ENCODE measurements at places on chromosomes 16 and 17.

GRCh38 chr16:72406390-72406789 lies 234.4 kb upstream of the PMFBP1 start:
- no peak for DNase-seq

GRCh38 chr17:29650396-29650795 lies 27.7 kb upstream of the CORO6 start:
- no peak for DNase-seq

DNA sequence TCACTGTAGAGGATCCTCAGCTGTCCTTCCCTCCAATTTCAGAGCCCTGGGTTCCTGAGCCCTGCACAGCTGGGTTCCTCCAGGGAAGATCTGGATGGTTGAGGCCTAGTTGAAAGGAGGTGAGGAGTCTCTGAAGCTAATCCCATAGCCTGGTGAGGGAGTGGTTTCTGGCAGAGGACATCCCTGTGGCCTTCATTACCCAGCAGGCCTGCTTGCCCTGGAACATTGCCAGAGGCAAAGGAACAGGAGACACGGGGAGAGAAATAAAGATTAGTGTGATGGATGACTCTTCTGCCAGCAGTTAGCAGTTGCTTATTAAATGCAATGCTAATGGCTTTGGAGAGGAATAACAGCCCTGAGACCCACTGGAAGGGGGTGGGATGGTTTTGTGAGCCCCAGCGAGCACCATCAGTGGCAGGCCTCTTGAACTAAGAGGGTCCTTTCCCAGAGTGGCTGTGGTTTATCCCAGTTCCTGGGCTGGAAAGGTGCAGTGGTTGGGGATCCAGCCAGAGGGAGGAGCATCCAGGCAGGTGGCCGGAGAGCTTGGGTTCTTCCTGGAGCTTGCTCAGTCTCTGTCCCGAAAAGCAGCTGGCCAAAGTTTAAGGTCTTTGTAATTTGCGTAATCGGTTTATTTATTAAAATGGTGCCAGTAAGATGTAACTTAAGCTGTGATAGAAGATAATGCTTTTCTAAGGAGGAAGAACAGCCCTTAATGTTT lies 209.7 kb downstream of the CCDC182 start:
- DNase-seq: no peak

- DNase-seq: no peak
Observed at GRCh38 chr16:73048292-73049080, 558 bp upstream of the ZFHX3 start.

DNA sequence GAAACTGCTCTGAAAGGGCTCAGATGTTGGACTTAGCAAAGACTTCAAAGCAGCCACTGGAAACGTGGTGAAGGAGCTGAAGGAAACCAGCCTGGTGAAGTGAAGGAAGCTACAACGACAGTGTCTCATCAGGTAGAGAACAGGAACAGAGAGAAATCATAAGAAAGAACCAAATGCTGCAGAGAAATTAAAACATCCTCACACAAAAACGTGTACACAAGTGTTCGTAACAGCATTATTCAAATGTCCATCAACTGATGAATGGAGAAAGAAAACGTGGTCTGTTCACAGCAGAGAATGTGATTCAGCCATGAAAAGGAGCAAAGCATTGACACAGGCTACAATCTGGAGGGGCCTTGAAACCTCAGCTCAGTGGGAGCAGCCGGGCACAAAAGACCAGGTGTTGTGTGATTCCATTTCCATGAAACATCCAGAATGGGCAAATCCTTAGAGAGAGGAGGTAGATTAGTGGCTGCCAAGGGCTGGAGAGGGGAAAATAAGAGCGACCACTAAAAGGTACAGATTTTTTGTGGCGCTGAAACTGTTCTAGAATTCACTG lies 26.9 kb downstream of the IFT140 start:
- no peak for DNase-seq

GRCh38 chr17:56987283-56987834 lies 9.4 kb downstream of the SCPEP1 start:
- DNase-seq: no peak

DNA sequence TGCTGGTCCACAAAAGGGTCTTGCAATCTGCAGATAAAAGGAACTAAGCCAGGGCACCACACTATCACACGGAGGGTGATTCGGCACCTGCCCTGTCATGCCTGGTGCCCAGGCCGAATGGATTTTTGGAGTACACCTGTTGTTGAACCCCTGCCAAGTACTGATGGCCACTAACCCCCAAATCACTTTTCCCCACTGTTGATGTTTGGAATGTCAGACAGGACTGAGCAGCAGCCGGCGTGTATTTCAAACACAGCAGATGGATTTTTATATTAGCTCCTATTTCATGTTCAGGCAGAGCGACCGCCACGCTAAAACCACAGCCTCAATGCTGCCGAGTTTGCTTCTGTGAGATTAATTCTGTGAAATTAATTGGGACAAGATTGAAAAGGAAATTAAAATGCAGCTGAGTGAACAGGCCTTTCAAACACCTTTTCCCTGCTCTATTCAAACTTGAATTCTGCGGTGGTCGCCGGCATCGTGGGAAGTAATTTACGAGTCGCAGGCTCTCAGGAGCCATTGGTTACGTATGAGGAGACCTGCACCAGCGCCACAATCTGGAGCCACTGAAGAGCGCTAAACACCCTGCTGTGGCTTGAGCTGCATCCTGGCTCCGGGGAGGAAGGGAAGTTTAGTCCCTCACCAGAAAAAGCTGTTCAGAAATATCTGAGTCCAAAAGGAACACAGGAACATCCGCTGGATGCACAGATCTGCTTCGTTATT lies 48.5 kb downstream of the SNX11 start:
- no peak for DNase-seq

GRCh38 chr16:56019274-56019673 lies 144.1 kb upstream of the CES5A start:
- no peak for DNase-seq

DNA sequence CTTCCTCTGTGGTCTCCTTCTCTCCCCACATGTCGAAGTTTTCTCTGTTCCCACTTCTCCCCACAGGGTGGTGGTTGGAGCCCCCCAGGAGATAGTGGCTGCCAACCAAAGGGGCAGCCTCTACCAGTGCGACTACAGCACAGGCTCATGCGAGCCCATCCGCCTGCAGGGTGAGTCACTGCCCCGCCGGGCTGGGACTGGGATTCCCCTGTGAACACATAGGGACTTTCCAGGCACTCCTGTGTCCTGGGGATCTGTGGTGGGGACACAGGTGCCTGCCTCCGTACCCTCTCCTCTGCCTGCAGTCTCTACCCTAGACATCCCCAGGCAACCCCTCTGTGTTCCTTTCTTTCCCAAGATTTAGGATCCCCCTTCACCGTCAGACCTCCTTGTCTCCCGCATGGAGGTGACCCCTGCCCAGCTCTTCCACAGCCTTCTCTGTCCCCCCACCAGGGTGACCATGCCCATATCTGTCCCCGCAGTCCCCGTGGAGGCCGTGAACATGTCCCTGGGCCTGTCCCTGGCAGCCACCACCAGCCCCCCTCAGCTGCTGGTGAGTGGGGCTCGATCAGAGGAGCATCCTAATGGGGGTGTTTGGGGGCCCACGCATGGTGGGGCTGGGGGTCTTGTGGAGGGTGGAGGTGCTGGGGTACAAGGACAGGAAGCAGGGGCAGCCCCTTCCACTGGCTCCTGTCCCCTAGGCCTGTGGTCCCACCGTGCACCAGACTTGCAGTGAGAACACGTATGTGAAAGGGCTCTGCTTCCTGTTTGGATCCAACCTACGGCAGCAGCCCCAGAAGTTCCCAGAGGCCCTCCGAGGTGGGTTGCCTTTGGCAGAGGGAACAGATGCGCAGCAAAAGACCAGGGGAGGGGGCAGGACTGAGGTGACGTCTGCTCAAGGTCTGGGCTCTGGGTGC lies 5.8 kb downstream of the ITGAM start:
- peak; percentile 5 for DNase-seq

- no peak for DNase-seq
Observed at GRCh38 chr17:5619088-5619740, 34.9 kb upstream of the NLRP1 start.

- DNase-seq: no peak
Observed at GRCh38 chr17:62692721-62693431, 65.4 kb downstream of the MRC2 start.

DNA sequence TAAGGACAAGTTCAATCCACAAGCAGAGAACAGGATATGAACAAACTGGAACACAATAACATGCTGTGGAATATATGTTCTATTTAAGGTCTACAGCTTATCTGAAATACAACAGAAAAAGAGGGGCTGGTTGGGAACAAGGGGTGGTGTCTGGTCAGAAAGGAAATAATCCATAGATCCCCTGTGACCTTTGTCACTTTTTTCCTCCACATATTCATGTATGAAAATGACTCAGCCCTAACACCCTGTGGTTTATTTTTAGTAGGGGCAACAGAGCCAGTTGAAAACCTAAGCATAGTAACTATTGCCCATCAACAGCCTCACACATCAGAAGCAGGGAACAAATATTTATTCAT lies 12.3 kb upstream of the SPAG9 start:
- no peak for DNase-seq

- no peak for DNase-seq
Observed at GRCh38 chr17:2888326-2888725, 92.1 kb downstream of the RAP1GAP2 start.

GRCh38 chr17:292016-292415 lies 60.6 kb downstream of the RPH3AL start:
- DNase-seq: no peak

DNA sequence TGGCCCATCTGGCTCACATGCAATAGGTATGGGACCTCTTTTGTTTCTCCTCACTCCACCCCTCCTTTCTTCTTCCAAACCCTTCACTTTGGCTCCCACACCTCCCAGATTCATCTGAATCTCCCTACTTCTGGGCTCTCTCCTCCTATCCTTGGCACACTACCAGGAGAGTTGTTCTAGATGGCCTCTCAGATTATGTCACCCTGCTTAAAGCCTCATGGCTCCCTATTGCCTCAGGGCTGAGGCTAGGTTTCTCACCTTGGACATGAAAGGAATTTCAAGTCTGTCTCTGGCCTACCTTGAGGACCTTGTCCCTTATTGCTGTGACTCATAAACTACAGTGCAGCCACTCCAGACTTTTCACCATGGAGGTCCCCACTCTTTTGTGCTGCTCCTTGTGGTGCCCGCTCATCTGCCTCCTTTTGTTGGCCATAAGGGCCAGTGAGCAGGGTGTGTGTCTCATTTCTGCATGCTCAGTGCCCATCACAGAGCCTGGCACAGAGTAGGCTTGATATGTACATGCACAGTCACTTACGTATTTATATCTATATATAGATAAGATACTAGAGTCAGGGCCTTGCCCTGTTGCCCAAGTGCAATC lies 1.0 kb upstream of the MFAP4 start:
- no peak for DNase-seq

DNA sequence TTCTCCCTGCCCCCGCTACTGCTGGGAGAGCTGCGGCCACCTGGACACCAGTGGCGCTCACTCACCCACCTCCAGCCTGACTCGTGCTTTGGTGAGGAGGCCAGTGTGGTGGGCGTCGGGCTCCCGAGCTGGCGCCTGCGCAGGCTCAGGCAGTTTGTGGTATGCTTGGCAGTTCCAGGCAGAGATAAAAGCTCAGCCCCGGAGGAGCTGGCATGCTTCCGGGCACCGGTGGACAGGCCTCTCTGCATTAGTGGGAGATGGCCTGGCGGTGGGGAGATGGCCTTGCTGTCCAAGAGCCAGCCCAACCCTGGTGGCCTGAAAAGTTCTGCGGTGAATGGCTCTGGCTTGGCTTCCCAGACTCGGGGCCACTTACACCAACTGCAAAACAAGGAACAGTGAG lies 4.1 kb downstream of the ADGRG1 start:
- no peak for DNase-seq

DNA sequence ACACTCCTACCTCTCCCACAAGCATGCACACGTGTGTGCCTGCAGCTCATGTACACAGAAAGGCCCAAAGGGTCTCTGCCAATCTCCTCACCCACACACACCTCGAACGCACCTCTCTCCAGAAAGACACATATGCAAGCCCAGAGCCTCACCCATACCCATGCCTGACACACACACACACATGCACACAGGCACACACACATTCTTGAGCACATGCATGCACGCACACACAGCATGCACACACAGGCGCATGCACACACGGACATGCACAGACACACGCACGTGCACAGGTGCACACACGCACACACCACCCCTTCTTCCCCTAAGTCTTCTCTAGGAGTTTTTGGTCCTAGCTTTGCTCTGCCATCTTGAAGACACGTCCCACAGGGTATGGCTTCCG lies 48.7 kb upstream of the CACNG4 start:
- DNase-seq: no peak

DNA sequence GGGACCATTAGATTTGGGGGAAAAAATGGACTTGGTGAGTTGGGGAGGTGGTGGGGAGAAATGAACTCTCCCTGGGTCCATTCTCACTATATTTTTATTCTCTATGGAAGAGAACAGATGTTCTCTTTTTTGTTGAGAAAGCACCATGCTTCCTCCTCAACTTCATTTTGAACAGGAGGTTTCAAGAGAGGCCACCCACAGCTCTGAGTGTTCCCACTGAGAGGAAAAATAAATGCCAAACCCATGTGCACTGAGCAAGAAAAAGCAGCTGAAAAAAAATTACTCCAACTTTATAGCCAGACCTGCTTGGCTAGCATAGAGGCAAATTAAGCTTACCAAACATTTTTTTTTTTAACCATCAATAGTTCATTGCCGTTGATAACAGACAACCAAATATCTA lies 883.6 kb downstream of the KCNJ2 start:
- DNase-seq: no peak

- DNase-seq: no peak
Observed at GRCh38 chr17:48996722-48997102, 473 bp upstream of the IGF2BP1 start.

- DNase-seq: no peak
Observed at GRCh38 chr17:50100480-50100883, 5.3 kb downstream of the PDK2 start.

- no peak for DNase-seq
Observed at GRCh38 chr16:57637424-57637823, 9.0 kb downstream of the ADGRG1 start.

DNA sequence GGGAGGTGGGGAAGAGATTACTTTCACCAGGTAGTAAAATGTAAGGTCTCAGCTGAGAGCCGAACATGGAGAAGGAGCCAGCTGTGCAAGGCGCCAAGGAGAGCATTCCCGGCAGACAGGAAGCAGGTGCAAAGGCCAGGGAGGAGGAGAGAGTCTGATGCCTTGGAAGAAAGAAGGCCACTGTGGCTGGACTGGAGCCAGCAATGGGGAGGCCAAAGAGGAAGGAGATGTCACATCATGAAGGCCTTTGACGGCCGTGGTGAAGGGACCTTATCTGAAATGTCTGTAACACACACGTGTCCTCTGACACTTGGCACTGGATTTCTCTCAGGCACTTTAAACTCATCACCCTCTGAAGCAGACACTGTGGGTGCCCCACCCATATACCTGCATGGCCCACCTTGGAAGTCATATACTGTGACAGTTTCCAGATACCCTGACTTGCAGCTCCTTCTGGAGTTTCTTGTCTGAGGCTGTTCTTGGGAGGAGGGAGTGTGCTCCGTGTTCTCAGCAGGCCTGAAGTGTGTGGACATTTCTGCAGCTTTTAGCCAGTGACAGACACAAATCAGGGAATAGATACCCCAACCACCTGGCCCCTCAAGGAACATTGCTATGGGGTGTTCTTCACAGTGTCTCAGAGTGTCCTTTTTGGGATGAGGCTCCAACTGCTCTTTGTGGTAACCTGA lies 1.9 kb upstream of the SLC5A2 start:
- no peak for DNase-seq

- no peak for DNase-seq
Observed at GRCh38 chr17:413016-413350, 60.4 kb upstream of the RPH3AL start.

Data from activated CD8-positive, alpha-beta memory T cell treated with anti-CD3 and anti-CD28 coated beads for 1 hour (primary cell).